CD4-positive, CD25-positive, alpha-beta regulatory T cell (primary cell): ENCODE measurements at places on chromosomes 11 and 22. TPM values are rescaled to one million over a fixed set of nuclear protein-coding genes. Genes with fewer than 3 reads are reported as not detected.

DNA sequence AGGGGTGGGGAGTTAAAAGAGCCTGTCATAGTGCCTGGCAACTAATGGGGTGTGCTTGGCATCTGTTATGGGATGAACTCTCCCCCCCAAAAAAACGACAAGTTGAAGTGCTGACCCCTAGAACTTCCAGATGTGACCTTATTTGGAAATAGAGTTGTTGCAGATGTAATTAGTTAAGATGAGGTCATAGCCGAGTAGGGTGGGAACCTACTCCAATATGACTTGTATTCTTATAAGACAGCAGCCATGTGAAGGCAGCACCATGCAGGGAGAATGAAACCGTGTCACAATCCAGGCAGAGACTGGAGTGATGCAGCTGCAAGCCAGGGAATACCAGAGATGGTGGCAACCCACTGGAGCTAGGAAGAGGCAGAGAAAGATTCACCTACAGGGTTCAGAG, 394.5 kb downstream of the TENM4 start:
- no peaks in the 10 kb centered on the region for H3K4me1 ChIP-seq
- no peaks in the 10 kb centered on the region for H3K36me3 ChIP-seq
- DNase-seq, result no peak
- no peaks in the 10 kb centered on the region for H3K27me3 ChIP-seq
- no peak overlapping the region for H3K27ac ChIP-seq

GRCh38 chr11:17514476-17514875, 29.7 kb downstream of the USH1C start:
- H3K4me3 ChIP-seq, result no peak overlapping the region
- no peak overlapping the region for H3K27ac ChIP-seq
- no peaks in the 10 kb centered on the region for H3K27me3 ChIP-seq
- no peaks in the 10 kb centered on the region for H3K36me3 ChIP-seq
- H3K4me1 ChIP-seq, result no peaks in the 10 kb centered on the region

DNA sequence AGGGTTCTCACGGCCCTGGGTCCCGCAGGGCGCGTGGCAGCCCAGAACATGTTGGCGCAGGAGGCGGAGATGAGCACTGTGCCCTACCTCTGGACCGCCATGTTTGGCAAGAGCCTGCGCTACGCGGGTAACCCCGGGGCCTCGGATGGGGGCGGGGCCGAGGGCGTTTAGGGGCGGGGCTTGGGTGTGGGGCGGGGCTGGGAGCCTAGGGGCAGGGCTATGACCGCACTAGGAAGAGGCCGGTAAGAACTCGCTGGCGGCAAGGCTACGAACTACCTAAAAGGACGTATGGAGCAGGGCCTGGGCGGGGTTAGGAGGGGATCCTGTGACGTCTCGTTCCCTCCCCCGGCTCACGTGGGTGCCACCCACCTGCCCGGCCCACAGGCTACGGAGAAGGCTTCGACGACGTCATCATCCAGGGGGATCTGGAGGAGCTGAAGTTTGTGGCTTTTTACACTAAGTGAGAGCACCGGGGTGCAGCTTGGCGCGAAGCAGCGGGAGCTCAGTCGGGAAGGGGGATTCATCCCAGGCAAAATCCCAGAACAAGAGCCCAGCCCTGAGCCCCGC, 2.8 kb upstream of the LZTR1 start:
- DNase-seq, result peak; percentile 50
- no peak overlapping the region for H3K4me3 ChIP-seq
- no peaks in the 10 kb centered on the region for H3K27me3 ChIP-seq
- no peak overlapping the region for H3K27ac ChIP-seq
- H3K4me1 ChIP-seq, result peaks cover 23% of the 10 kb centered on the region

- peaks cover 37% of the 10 kb centered on the region for H3K4me1 ChIP-seq
- H3K27me3 ChIP-seq, result no peaks in the 10 kb centered on the region
- H3K36me3 ChIP-seq, result peaks cover 24% of the 10 kb centered on the region
- DNase-seq, result no peak
Measured at GRCh38 chr11:1889941-1890855, 1.5 kb downstream of the PRR33 start.

DNA sequence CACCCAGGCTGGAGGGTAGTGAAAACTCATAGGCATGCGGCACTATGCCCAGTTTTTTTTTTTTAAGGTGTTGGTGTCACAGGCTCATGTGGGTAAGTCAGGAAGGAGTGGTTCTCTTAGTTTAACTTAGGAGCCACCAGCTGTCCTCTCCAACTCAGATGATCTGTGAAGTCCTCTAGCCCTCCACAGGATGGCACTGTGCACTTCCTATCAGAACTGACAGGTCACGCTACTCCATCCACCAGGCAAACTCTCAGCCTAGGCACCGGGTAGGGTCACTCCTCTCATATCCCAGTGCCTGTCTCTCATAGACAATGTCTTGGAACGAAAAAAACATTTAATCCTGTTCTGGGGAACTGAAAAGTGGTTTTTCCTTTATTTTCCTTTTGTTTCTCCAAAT, 16.5 kb downstream of the NAP1L4 start:
- H3K27ac ChIP-seq, result no peak overlapping the region
- peaks cover 92% of the 10 kb centered on the region for H3K36me3 ChIP-seq
- no peaks in the 10 kb centered on the region for H3K27me3 ChIP-seq
- no peak overlapping the region for H3K4me3 ChIP-seq
- H3K4me1 ChIP-seq, result peaks cover 24% of the 10 kb centered on the region
- peak; percentile 74 for DNase-seq

DNA sequence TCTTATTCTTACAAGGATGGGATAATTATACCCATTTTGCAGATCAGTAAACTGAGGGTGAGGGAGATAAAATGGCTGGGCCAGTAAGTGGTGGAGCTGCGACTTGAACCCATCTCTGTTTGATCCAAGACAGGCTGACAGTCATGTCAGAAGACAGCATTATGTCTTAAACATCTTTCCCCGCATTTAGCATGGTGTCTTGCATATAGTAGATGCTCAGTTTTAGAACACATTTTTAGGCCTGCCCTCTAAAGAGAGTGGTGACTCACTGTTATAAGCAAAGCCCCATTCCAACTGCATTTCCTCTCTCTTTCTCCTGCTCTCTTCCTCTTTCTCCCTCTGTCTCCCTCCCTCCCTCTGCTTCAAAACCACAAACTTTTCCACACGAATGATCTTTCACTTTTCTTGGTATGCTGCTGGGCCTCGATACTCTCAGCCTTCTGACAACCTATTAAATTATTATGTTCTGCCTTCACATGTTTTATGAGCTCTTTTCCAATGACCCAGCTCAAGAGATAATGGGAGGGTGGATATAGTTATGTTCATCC, 25.2 kb downstream of the CWC15 start:
- no peaks in the 10 kb centered on the region for H3K36me3 ChIP-seq
- H3K4me1 ChIP-seq, result no peaks in the 10 kb centered on the region

DNA sequence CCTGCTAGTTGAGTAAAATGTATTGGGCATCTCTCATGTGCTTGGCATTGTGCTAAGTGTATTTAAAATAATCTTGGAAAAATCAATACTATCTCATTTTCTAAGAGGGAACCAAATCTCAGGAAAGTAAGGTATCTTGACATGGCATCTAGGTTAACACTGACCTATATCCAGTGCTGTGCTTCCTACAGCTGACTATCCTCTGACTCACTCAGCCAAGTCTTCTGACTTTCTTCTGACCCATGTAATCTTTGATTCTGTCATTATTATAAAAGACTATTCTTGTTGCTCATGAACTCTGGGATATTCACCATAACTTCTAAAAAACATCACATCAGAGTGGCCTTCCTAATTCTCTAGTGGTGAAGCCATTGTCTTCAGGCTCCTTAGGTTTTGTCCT, 304.1 kb upstream of the TENM4 start:
- H3K4me1 ChIP-seq, result no peaks in the 10 kb centered on the region
- no peaks in the 10 kb centered on the region for H3K36me3 ChIP-seq
- no peaks in the 10 kb centered on the region for H3K27me3 ChIP-seq
- H3K4me3 ChIP-seq, result no peak overlapping the region
- DNase-seq, result no peak

- no peak overlapping the region for H3K27ac ChIP-seq
- no peak for DNase-seq
- H3K36me3 ChIP-seq, result no peaks in the 10 kb centered on the region
- no peak overlapping the region for H3K4me3 ChIP-seq
Measured at GRCh38 chr22:36081023-36081431, 52.4 kb upstream of the RBFOX2 start.

- H3K27ac ChIP-seq, result no peak overlapping the region
- no peaks in the 10 kb centered on the region for H3K4me1 ChIP-seq
- no peaks in the 10 kb centered on the region for H3K36me3 ChIP-seq
- peaks cover 14% of the 10 kb centered on the region for H3K27me3 ChIP-seq
- no peak for DNase-seq
Measured at GRCh38 chr11:35436581-35437250, 17.4 kb upstream of the SLC1A2 start.

DNA sequence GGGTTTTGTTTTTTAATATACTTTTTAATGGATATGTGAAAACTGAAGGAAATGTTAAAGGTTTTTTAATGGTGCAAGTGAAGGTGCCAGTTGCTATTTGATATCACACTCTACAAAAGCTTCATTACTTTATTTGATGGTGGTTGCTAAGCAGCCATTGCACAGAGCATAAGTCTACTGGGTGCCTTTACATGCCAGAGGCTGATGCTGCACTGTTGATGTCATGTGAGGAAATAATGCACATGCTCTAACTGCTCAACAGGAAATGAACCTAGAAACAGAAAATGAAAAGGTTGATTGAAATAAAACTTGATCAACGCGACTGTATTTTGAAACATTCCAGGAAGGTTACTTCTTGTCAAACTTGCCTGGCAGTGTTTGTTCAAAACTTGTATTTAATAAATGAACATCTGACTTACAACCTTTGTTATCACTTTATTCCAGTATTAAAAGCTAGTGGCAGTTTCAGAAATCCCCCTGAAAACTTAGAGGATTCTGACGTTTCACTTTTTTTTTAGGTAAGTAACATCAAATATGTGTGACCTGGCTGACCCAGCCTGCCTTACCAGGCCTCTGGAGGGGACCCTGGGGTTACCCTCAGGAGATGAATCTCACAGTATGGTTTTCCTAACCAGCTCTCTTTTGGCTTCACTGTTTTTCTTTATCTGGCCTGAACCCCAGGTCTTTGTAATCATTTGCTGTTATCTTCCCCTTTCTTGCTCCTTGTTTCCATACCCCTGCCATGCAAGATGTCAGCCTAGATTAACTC, 2.4 kb upstream of the ATP5MG start:
- H3K4me3 ChIP-seq, result peak overlapping the region; percentile 95
- peaks cover 31% of the 10 kb centered on the region for H3K36me3 ChIP-seq
- peaks cover 58% of the 10 kb centered on the region for H3K4me1 ChIP-seq
- H3K27ac ChIP-seq, result peak overlapping the region; percentile 98

GRCh38 chr11:114025329-114025907, 34.1 kb upstream of the ZBTB16 start:
- no peak overlapping the region for H3K4me3 ChIP-seq
- no peaks in the 10 kb centered on the region for H3K4me1 ChIP-seq
- H3K27me3 ChIP-seq, result peaks cover 2% of the 10 kb centered on the region
- no peaks in the 10 kb centered on the region for H3K36me3 ChIP-seq
- no peak overlapping the region for H3K27ac ChIP-seq
- no peak for DNase-seq

ADM2 gene
- 1.9 TPM for total RNA-seq

RGL4 gene
- total RNA-seq, result 22.1 TPM

PKNOX2 gene
- not detected for total RNA-seq

OR51B2 gene
- not detected for total RNA-seq

ACRV1 gene
- total RNA-seq, result not detected

GRM5 gene
- total RNA-seq, result not detected
